ENCODE measurements at places on chromosomes 3 and 15.

- DNase-seq = no peak
Observed at GRCh38 chr15:30943654-30944335, 40.1 kb downstream of the FAN1 start.

DNA sequence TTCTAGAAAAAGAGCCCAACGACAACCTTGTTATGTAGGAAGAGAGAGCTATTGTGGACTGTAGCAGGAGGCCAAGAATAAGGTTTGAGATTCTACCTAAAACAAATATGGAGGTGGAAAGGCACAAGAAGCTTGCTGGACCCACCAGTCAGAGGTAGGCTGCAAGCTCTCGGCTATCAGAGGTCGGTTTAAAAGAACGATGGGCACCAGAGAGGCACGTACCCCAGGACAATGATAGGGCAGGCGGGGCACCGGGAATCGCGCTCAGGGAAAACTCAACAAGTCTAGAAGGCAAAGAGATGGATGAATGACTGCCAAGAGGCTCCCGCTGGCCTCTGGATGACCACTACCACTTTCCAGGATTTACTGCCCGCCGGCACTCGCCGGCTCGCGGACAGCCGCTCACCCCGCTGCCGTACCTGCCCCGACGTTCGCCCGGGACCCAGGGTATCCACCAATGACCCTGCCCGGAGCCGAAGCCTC, 1.1 kb downstream of the HDGFL3 start:
- DNase-seq = no peak

- no peak for DNase-seq
Observed at GRCh38 chr15:28930476-28931291, 44.9 kb downstream of the APBA2 start.

- no peak for DNase-seq
Observed at GRCh38 chr3:120683671-120684301, 1.7 kb upstream of the HGD start.

- no peak for DNase-seq
Observed at GRCh38 chr3:39755100-39755499, 54.3 kb upstream of the MYRIP start.

- DNase-seq = no peak
Observed at GRCh38 chr3:136787349-136787748, 31.6 kb upstream of the SLC35G2 start.

GRCh38 chr15:67091980-67092677, 26.7 kb downstream of the SMAD3 start:
- DNase-seq = no peak

DNA sequence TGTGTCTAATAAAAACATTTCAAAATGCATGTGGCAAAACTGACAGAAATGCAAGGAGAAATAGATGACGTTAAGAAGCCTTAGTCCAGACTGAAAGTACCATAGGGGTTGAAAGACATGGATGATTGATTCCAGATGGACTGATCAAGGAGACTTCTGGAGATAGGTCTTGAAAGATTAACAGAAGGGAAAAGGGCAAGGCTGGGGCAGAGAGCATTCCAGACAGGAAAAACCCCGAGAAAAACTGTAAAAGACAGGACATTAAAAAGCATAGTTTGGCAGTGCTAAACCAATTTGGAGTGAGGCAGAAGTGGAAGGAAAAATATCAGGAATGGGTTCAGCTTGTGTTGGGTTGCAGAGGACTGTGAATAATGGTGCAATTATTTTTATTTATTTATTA, 375.2 kb upstream of the SGO1 start:
- no peak for DNase-seq

DNA sequence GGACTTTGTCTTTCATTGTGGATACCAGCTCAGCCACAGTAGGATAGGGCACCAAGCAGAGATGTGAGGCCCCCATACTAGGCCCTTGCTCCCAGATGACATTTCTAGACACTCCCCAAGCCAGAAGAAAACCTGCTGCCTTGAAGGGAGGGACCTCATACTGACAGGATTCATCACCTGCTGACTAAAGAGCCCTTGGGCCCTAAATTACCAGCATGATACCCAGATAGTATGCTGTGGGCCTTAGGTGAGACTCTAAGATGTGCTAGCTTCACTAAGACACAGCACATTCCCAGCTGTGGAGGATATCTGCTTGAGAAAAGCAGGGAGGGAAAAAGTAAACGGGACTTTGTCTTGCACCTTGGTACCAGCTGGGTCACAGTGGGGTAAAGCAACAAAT, 324.0 kb downstream of the TBL1XR1 start:
- DNase-seq = no peak

DNA sequence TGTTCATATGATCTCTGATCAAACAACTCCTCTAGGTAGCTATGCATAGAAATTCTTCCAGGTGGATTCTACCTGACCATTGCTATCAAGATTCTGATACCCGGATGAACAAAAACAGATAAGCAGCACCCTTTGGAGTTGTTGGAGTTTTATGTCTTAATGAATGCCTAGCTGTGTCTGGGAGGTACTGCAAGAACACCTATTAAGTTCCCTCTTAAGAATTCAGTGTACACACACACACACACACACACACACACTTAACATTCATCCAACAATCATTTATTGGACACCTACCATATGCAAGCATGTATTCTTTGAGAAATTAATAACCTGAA, 58.1 kb upstream of the FNDC3B start:
- DNase-seq = no peak

DNA sequence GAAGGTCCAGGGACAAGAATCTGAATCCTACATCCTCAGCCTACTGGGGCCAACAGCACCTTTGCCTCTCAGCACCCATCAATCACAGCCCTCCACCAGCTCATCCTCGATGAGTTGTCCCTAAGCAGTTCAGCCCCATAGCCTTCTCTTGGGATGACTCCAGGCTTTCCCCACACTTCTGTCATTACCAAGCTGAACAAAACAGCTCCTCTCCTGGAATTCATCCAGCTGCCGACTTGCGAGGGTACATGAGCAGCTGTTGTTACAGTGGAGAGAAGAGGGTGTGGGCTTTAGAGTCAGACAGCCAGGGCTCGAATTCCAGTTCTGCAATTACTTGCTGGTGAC, 69.0 kb upstream of the THBS1 start:
- no peak for DNase-seq

- DNase-seq = no peak
Observed at GRCh38 chr3:8817486-8817885, 48.1 kb upstream of the OXTR start.

- DNase-seq = no peak
Observed at GRCh38 chr3:3429841-3430240, 250.3 kb upstream of the CRBN start.

GRCh38 chr3:27312044-27312668, 57.0 kb downstream of the NEK10 start:
- DNase-seq = no peak

GRCh38 chr15:74535388-74536084, 5.5 kb upstream of the ARID3B start:
- no peak for DNase-seq

DNA sequence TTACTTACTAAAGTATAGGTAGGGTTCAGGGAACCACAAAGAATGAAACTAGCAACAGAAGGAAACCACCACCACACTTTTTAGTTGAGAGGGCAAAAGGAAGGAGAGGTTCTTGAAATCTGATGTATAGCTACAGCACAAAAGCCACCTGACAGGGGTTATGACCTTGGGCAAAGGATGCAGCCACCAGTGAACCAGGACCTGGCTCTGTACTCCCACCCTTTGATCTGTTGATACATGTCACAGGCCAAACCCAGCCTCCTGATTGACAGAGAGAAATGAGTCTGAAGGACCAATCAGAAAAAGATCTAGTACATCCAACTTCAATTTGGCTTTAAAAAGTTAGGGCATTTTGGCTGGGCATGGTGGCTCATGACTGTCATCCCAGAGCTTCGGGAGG, 20.0 kb upstream of the BLM start:
- DNase-seq = no peak

DNA sequence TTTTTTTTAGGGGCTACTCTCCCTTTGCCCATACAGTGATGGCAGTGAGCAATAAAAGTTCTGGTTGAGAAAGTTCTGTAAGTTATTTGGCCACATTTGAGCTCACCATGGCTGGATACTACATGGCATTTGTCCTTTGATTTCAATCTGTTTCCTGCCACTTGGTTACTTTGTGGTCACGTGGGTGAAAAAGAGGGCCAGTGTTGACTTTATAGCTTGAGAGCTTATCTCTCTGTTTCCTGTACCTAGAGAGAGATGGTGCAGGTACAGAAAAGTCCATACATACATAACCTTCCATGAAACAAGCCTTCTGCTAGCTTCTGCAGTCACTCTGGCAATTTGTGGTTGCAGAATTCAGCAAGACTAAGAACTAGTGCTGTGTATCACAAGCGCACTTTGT, 23.4 kb upstream of the MECOM start:
- DNase-seq = no peak

GRCh38 chr3:31724651-31725050, 191.9 kb downstream of the STT3B start:
- no peak for DNase-seq

GRCh38 chr15:69592954-69593353, 140.3 kb downstream of the RPLP1 start:
- no peak for DNase-seq

GRCh38 chr3:55526332-55527030, 39.4 kb upstream of the WNT5A start:
- no peak for DNase-seq

- no peak for DNase-seq
Observed at GRCh38 chr3:124420392-124420791, 309.9 kb upstream of the UMPS start.

DNA sequence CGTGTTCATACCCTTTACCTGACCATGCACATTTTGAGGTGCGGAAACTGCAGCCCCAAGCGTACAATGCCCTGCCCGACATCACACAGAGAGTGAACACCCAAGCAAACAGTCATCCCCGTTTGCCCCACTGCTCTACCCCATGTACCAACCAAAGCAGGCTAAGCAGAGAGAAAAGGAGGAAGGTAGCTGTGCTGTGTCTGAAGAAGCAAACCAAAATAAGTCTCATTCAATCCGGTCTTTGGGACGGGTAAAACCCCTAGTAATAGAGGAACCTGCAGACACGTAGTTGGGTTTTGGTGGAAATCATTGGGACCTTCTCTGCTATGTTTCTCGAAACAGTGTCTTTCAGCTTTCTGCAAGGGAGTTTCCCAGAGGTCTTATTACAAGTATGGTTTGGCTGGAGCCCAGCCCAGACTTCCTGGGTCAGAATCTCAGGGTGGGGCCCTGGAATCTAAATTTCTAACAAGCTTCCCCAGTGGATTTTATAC, 164.6 kb upstream of the HES1 start:
- no peak for DNase-seq

- DNase-seq = no peak
Observed at GRCh38 chr15:78739996-78740903, 71.0 kb downstream of the ADAMTS7 start.

GRCh38 chr3:39137435-39137936, 15.9 kb downstream of the CSRNP1 start:
- DNase-seq = no peak

GRCh38 chr3:152430223-152431002, 161.7 kb downstream of the MBNL1 start:
- DNase-seq = no peak

DNA sequence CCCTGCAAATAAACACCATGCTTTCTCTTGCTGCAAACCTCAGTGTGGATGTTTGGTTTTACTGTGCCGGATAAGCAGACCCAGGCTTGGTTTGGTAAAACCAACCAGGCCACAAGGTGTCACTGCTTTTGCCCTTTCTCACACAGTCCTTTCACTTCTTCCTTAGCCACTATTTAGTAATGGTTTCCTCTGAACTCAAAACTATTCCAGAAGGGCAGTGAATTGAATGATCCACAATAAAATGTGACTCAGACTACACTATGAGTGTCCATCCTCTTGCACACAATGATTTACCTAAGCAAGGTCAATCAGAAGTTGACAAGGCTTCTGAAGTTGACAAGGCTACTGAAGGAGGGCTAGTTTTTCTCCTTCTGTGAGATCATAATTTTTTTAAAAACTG, 552.4 kb upstream of the CCDC54 start:
- DNase-seq = no peak
